AG04449 (cell line): ENCODE measurements at places on chromosomes 3 and 15.
A peak's percentile ranks its signal among the peaks of the same experiment; 100 is the strongest.

GRCh38 chr15:80007532-80007931 is 36.5 kb upstream of the BCL2A1 start:
- DNase-seq: no peak

DNA sequence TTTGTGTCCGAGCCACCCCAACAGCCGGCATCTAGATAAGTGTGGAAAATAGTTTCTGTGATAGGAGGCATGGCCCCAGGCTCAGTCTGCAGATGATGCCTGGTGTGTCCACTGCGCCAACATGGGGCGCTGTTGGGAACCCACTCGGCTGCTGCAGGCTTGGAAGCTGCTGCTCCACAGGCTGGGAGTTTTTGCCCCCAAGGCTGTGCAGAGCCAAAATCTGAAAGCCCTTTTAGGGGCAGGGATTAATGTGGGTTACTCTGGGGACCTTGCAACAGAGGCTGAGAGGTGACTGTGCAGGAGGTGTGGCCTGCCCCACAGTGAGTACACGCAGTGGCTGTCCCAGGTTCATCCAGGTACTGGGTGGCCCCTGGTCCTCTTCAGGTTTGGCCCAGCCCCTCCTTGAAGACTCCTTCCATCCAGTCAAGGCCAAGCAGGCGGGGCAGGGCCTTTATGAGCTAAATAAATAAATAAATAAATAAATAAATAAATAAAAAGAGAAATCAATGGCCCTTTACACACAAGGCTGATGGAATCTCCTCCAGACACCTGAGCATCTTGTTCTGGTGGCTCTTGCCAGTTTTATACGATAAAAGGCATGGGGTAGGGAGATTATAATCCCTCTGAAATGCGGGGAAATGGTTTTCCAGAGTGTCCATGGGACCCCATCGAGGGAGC is 73.8 kb downstream of the AAGAB start:
- DNase-seq: no peak

DNA sequence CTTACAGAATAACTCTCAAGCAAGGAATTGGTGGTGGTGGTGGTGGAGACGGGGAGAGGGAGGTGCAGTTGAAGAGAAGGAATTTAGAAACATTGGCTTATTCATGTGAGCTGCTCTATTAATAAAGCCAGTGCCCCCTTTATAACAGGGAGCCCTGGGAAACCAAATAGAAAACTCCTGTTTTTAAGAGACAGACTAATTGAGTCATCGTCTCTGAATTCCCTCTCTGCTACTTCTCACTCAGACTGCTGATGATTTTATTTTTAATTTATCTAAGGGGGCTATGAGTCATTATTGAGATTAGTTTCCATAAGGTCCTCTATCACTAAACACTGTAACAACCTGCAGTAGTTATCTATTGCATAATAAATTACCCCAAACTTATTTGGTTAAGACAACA is 145.9 kb upstream of the GALNT15 start:
- DNase-seq: peak; percentile 36

DNA sequence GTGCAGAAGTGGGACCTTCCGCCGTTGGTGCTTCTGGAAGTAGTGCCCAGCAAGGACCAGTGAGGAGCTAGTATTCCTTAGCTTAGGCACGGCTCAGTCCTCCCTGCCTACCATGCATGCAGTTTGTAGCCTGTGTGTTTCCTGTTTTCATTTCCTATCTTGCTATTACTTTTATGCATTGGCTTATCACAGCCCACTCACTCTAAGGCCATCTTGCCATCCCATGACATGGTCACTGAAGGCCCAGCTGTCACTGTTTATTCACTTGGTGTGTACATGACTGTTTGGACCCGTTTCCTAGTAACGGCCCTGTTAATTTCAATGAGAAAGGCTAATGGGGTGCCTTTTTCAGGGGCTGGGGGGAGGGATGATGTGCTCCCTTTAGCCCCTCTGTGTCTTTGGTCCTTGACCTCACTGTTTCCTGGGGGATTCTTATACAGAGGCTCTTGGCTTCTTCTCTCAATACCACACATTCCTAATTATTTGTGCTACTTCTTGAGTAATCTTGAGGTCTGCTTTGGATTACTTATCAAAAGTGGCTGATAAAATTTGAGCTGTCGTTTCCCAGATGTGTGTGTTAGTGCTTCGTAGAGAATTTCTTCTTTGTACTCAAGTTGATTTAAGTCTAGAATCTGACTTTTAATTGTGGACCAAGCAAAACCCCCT is 24.5 kb upstream of the TRAK1 start:
- DNase-seq: no peak

GRCh38 chr15:94910166-94910565 is 678.8 kb downstream of the MCTP2 start:
- DNase-seq: no peak
